NCI-H146 (cell line): ENCODE measurements at places on chromosomes 1 and 21.

- DNase-seq: peak; percentile 95
Observed at GRCh38 chr21:33268737-33269441, 2.7 kb downstream of the IL10RB start.

GRCh38 chr1:243422362-243422761 lies 166.5 kb downstream of the SDCCAG8 start:
- DNase-seq: no peak

DNA sequence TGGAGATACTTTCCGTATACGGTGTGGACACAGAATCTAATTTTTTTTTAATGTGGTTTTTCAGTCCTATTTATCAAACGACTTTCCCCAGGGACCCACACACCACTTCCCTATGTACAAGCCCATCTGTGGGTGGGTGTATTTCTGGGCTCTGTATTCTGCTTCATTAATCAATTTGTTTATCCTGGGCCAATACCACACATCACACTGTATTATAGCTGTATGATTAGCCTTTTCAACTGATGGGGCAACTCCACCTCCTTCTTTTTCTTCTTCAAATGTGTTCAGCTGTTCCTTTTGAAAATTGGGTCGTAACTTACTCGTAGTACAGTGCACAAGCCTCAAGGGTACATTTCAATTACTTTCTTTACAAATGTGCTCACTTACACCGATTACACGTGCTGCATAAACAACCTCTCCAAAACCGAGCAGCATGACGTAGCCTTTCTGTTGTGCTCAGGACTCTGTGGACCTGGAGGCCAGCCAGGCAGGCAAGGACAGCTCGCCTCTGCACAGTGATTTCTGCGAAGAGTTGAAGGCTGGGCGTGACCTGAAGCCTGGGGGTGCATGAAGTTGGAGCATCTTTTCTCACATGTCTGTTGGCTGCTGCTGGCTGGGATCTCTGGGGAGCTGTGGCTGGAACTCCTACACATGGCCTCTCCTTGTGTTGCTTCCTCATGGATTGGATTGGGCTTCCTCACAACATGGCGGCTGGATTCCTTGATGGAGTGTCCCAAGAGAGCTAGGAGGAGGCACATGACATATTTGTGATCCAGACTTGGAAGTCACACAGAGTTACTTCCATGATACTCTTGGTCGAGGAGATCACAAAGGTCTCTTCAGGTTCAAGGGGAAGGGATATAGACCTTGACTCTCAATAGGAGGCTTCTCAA lies 126.5 kb downstream of the CRYAA start:
- DNase-seq: no peak

DNA sequence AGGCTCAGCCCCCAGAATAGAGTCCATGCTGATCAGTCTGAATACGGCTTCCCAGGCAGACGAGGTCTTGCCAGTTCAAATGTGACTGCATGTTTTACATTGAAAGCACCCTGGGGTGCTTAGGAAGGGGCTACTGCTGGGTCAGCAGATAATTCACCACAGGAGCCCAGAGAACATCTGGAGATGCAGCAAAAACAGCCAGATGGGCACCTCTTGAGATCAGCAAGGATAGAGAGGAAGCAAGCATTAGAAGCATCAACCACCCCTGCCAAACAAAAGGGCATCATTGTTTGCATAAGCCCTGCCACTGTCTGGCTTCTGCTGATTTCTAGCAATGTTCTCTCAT lies 403.1 kb downstream of the RRAGC start:
- no peak for DNase-seq

GRCh38 chr1:204565617-204566582 lies 49.7 kb downstream of the MDM4 start:
- peak; percentile 85 for DNase-seq
